ENCODE measurements at places on chromosomes 5 and 9. TPM values are rescaled to one million over a fixed set of nuclear protein-coding genes. Genes with fewer than 3 reads are reported as not detected.

GRCh38 chr5:110865400-110866094 lies 126.7 kb downstream of the SLC25A46 start:
- DNase-seq: no peak

GRCh38 chr5:128036950-128037349 lies 46.6 kb upstream of the SLC12A2 start:
- no peak for DNase-seq

DNA sequence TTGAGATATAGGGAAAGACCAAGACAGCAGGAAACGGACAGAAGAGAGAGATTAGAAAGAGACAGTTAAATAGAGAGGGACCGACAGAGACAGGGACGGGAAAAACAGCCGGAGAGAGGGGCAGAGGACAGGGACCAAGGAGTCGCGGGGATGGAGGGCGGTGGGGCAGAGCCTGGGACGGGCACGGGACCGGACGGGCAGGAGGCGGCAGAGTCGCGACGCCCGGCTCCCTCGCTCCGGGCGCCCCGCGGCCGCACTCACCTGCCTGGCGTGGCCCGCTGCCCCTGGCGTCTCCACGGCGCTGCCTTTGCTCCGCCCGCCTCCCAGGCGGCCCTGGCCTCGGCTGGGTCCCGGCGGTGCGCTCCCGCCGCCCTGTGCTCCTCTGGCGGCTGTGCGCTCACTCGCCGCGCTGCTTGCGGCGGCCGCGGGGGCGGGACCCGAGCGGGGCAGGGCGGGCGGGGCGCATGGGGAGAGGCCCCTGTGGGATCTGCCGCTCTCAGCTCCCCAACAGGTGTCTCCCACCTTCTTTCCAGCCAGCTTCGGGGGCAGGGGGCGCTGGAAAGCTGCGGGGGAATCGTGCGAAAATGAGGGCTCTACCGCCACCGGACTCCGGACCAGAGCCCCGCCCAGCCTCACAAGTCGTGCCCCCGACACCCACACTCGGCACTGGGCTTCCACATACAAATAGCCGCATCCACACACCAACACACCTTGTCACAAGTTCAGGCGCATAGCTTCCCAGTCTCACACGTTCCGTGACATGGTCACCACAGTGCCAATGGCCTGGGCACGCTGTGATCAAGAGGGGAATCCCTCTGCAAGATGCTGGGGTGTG lies at the start of gene ARID3C:
Gene ARID3C (minus strand): TSS at position 411 of the 835 bp plus-strand sequence. CDS start 1,052 bp downstream, outside the sequence.
- no peak for DNase-seq

The BTNL8 gene
- 0.79 TPM for total RNA-seq

Measured in suprapubic skin (tissue), 4 donors.